ENCODE measurements at places on chromosomes 4 and X. TPM values are rescaled to one million over a fixed set of nuclear protein-coding genes. Genes with fewer than 3 reads are reported as not detected.
A peak's percentile ranks its signal among the peaks of the same experiment; 100 is the strongest.

Gene MAGEB6
- not detected for polyA plus RNA-seq

DNA sequence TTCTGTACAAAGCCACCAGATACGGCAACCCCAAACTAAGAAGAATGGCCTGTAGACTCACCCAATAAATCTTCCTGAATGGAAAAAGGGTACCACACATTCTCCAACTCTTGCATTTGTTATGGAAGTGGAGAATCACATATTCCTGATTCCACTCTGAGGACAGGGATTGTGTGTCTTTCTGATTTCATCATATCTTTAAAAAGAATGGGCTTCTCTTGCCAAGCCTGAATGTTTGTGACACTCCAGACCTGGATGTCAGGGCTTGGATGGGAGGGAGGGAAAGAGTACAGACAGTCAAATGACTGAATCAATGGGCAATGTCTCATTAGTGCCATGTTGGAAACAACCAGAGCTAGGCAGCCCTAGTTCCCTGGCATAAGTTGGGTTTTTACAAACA, 77.4 kb downstream of the PLAC1 start:
- DNase-seq: no peak

DNA sequence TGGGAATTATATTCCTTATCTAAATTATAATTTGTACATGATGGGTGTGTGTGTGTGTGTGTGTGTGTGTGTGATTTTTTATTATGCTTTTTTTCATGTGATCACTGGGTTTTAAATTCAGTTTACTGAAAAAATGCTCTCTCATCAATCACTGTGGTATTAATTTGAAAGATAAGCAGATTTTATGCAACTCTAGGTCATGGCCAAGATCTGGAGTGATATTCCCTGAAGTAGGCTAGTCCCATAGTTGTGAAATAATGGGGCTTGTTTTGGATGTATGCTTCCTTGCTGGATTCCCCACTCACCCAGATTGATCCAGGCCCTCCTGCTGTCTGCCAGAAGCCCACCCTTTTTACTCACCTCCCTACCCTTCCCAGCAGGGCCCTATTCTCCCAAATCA, 22.0 kb upstream of the PGRMC2 start:
- no peak for DNase-seq

DNA sequence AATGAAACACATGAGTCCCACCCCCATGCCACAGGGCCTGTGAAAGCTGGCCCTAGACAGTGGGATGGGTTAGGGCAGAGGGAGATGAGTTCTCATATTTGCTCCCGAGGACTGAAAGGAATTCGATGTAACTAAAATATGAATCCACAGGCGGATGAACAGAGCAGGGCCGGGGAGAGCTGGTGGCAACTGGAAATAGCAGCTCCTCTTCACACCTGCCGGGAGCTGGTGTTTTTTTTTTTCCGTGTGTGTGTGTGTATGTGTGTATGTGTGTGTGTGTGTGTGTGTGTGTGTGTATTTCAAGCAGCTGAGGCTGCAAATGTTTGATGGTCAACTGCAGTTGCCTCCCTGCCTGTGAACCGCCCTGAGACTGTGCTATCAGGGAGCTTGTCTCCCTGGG, 115.1 kb upstream of the PSAPL1 start:
- no peak for DNase-seq

- no peak for DNase-seq
These were observed 6.5 kb downstream of the RPL39 start for GRCh38 chrX:119784747-119785446.

DNA sequence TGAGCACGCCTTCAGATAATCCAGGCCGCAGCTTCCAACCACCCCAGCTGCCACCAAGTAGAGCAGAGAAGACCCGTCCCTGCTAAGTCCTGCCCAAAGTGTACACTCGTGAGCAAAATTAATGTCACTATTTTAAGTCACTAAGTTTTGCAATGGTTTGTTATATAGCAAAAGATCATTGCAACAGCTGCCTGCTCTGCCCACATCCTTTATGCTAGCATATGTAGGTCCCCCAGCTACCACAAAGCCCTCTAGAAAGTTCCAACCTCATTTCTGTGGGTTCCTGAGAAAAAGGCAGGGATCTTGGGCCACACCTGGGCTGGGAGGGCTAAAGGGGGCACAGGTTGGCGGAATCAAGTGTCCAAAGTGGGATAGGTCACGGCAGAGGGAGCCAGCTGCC, 346.9 kb downstream of the BCOR start:
- peak; percentile 31 for DNase-seq

- peak; percentile 5 for DNase-seq
These were observed 114.8 kb upstream of the ATP6AP2 start for GRCh38 chrX:40465735-40466551.

DNA sequence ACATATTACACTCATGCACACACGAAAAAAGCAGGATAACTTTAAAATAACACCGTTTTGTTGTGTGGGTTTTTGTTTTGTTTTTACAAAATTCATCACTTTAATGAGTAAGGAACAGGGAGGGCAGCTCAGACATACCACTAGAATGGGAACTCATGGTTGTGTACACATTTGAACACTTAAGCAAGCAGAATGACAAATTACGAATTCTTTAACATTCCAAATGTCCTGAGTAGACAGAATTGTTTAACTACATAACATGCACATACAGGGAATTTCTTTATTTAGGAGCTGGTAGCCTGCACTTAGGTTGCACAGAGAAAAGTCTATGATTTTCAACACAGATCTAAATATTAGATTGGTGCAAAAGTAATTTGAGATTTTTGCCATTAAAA, 96.4 kb downstream of the ATP8A1 start:
- no peak for DNase-seq

- no peak for DNase-seq
These were observed 24.7 kb downstream of the PACRGL start for GRCh38 chr4:20724915-20725314.

DNA sequence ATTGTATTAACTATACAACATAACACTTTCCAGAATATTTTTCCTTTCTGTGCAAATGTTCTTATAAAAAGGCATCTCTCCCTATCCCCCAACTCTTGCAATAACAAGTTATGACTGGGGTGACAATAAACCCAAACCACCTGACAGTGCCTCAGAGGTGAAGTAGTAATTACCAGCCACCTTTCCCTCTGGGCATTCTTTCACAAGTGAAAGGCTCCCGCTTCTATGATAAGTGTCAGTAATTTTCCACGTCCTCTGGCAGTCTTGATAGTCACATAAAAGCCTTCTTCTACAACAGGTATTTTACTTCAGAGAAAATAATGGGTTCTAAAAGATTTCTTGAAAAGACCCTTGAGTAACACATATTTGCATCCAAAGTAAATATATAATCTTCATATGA, 82.7 kb downstream of the MANBA start:
- DNase-seq: no peak

GRCh38 chr4:7096236-7096635, 28.4 kb upstream of the GRPEL1 start:
- no peak for DNase-seq

DNA sequence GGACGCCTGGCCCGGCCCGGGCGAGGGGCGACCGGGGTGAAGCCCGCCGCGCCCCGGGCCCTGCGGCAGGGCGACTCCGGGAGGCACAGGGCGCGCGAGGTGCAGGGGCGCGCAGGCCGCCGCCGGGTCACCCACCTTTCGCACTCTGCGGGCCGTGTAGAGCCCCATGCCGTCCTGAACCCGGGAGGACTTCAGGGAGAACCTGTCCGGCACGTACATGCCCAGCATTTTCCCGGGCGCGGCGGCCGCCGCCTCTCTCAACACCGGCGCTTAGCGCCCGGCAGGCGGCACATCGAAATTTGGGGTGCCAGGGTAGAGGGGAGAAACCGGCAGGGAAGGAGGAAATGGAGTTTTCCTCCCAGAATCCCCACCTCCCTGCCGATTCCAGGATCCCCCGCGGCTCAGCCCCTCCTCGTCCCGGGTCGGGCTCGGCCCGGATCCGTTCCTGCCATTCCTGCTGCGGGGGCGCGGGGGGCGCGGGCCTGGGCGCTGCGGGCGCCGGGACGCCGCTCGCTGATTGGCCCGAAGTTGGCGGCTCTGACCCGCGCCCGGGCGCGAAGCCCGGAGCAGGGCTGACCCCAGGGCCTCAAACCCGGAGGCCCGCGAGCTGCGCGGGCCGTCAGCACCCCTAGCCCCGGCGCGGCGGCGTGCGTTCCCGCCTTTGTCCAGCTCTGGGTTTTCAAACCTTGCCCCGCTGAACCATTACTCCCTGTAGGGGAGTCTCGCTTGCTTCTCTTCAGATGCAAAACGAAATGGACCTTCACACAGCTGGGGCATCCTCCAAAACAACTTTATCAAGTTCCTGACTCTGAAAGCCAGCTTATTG, at the start of gene PRDM5:
TSS of gene PRDM5 (minus strand) at position 346 of the 826 bp plus-strand sequence. CDS start at position 228, 118 bp downstream.
- no peak for DNase-seq

GRCh38 chr4:61877266-61877665, 677.1 kb downstream of the ADGRL3 start:
- no peak for DNase-seq

- DNase-seq: no peak
These were observed 13.1 kb downstream of the RBM10 start for GRCh38 chrX:47158131-47158530.

- DNase-seq: no peak
These were observed 66.4 kb downstream of the PRKG2 start for GRCh38 chr4:81148576-81148975.

GRCh38 chrX:3136161-3136961, 95.1 kb downstream of the ARSF start:
- DNase-seq: no peak

- no peak for DNase-seq
These were observed 12.3 kb downstream of the ABCD1 start for GRCh38 chrX:153736871-153737441.
